ENCODE measurements at places on chromosomes 16 and 17. TPM values are rescaled to one million over a fixed set of nuclear protein-coding genes. Genes with fewer than 3 reads are reported as not detected.

IFT20 gene
- total RNA-seq = 38.0 TPM

C17orf100 gene
- total RNA-seq = 4.2 TPM

GNGT2 gene
- 7.0 TPM for total RNA-seq

TMEM235 gene
- not detected for total RNA-seq

TMED6 gene
- total RNA-seq = 4.5 TPM

HIGD1B gene
- total RNA-seq = not detected

SDK2 gene
- 10.4 TPM for total RNA-seq

KRT27 gene
- not detected for total RNA-seq

KCNH6 gene
- not detected for total RNA-seq

CLEC18B gene
- total RNA-seq = 4.2 TPM

NQO1 gene
- 3.4 TPM for total RNA-seq

SPHK1 gene
- 0.91 TPM for total RNA-seq

TBX4 gene
- total RNA-seq = not detected

GLYR1 gene
- 112 TPM for total RNA-seq

ARHGAP44 gene
- total RNA-seq = not detected

KRTAP3-3 gene
- not detected for total RNA-seq

C17orf58 gene
- 0.30 TPM for total RNA-seq

RNU2-1 gene
- 8,620 TPM for total RNA-seq

KRTAP17-1 gene
- total RNA-seq = not detected

GAST gene
- total RNA-seq = not detected

CCL4L2 gene
- total RNA-seq = 2.1 TPM

CDH13 gene
- not detected for total RNA-seq

KRT20 gene
- not detected for total RNA-seq

NKD1 gene
- total RNA-seq = 5.9 TPM

CLEC18A gene
- total RNA-seq = 1.3 TPM

DDX5 gene
- total RNA-seq = 2,287 TPM

ETV4 gene
- total RNA-seq = not detected

RAB40B gene
- 6.1 TPM for total RNA-seq

CDIPT gene
- 73.7 TPM for total RNA-seq

SLC5A10 gene
- total RNA-seq = not detected

CCL17 gene
- not detected for total RNA-seq

RAI1 gene
- total RNA-seq = 33.8 TPM

SOX15 gene
- 0.55 TPM for total RNA-seq

METTL9 gene
- 80.9 TPM for total RNA-seq

KREMEN2 gene
- total RNA-seq = not detected

DCTPP1 gene
- 15.2 TPM for total RNA-seq

NPIPB6 gene
- 6.9 TPM for total RNA-seq

SLC6A4 gene
- not detected for total RNA-seq

DOC2A gene
- not detected for total RNA-seq

All from naive thymus-derived CD8-positive, alpha-beta T cell (primary cell).